ENCODE measurements at places on chromosomes 4 and X.
A peak's percentile ranks its signal among the peaks of the same experiment; 100 is the strongest.

GRCh38 chr4:1055721-1056590 lies 44.5 kb downstream of the FGFRL1 start:
- DNase-seq = peak; percentile 67

DNA sequence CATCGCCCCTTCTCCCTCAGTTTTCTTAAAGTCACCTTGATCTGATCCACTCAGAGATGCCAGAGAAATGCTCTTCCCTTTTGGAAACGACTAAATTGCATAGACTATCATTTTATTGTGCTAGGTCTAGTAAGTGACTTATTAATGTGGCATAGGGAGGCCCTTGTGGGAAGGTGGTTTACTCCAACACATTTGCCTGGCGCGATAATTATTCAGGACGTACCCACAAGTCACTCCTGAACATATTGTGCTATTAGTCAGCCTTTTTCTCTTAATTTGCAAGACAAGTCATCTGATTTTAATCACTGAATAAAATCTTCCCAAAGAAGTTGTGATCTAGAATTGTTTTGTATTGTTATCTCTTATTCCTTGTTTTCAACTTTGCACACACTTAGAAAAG lies 7.6 kb downstream of the ENPEP start:
- no peak for DNase-seq

GRCh38 chr4:41819621-41820020 lies 71.1 kb upstream of the PHOX2B start:
- DNase-seq = no peak

DNA sequence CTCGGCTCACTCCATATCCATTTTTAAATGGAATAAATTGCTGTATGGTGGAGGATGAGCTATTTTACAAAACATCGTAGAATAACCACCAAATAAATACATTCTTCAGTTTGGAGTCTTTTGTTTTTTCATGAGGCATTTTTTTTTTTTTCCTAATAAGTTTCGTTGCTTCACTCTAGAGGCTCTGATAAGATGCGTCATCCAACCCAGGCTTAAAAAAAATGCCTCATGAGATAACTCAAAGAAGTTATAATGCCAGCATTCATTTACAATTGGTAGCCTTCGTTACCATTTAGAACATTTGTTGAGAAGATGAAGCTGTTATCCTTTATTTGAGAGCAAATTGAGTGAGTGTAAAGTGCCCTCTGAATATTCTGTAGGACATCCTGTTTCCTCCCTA lies 172.2 kb upstream of the CENPE start:
- DNase-seq = no peak

DNA sequence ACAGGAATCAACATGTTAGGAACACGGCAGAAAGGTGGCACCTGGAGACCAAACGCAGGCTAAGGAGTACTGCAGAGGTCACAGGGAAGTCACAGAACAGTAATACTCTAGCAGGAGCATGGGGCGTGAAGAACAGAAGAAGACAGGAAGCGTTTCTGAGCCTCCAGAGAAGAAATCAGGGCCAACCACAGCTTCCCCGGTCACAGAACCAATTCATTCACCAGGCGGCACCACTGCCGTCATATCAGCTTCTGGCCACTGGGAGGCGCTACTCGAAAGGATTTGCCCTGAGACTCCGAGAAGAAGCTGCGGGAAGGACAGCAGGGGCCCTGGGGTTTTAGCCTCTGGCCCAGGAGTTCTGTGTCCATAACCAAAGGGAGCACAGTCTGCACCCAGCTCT lies 78.0 kb upstream of the DRD5 start:
- DNase-seq = peak; percentile 80
